Fibroblast of skin of right quadriceps (primary cell): ENCODE measurements at places on chromosomes 2 and 18.

GRCh38 chr2:3493615-3494007 lies 25.7 kb downstream of the ADI1 start:
- no peak for DNase-seq

DNA sequence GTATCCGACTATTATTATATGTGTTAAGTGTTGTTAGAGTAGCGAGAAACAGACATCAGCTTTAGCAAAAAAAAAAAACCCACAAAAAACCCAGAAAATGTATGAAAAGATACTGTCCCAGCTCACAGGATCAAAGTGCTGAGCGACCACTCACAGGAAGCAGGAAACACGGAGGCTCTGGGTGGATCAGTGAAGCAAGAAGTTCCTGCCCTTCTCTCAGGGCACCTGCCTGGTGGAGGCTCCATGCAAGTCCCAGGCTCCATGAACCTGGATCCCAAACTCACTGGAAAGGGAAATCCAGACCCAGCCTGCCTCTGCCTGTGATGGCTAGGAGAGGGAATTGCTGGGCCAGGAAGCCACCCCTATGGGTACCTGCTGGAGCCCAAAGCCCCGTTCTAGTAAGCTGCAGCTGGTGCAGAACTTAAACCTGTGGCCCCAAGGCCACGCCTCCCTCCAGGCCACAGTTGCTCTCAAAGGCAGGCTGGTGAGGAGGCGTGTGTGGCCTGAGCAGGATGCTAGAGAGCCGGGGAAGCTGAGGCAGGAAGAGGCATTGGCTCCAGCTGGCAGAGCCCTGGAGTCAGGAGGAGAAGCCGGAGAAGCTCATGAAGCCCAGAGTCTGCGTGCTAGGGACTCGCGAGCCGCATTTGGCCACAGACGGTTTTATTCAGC lies 63.5 kb upstream of the TAF1B start:
- DNase-seq, result no peak

- DNase-seq, result peak; percentile 28
Observed at GRCh38 chr18:50917021-50917420, 38.1 kb downstream of the ME2 start.

GRCh38 chr2:46748735-46749531 lies 166.7 kb downstream of the MCFD2 start:
- DNase-seq, result peak; percentile 82

DNA sequence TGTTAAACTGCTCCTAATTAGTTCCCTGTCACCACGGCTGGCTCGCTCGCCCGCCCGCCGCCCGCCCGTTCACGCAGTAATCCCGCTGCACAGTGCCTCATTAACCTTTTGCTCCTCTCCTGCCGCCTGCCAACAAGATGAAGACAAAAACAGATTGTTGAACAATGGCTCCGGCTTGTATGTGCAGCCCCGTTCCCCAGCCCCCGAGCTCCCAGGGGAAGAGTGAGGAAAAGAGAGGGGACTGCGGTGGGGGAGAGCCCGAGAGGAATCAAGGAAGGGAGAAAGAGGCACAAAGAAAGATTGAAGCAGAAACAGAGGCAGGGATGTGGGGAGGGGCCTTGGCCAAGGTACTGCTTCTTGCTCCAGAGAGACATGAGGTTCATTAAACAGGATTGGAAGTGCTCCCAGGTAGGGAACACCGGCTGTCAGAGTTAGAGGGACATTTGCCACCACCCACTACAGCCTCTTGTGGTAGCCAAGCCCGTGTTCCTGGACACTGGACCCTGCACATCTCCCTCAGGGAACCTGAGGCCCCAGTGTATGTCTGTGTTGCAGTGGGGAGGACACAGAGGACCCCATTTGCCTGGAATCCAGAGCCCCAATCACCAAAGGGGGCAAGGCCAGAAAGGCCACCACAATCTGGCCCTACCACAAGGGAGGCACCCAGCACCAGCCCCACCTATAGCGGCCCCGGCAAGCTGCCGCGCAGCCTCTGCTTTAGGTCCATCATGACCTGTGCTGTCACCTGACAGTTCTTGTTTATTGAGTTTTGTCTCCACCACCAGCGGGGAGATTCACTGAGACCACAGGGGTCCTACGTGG lies 38.1 kb downstream of the EMX1 start:
- DNase-seq, result no peak

DNA sequence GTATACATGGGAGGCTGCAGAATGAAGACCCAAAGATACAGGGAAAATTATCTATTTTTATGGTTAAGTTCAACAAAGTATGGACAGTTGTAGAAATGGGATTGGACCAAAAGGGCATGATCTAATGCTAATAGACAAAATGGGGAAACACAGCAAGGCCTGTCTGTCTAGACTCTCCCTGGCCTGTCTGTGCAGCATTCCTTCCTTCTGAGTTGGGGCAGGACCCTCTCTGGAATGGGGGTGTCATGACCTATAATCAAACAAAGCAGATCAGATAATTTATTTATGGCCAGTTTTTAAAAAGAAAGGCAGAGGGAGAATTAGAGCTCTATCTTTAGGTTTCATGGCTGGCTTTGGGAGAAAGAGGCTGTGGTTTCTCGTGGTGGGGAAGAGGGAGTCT lies 104.4 kb downstream of the CTIF start:
- peak; percentile 24 for DNase-seq

GRCh38 chr2:12334412-12334966 lies 382.2 kb upstream of the TRIB2 start:
- DNase-seq, result peak; percentile 34
